ENCODE measurements at places on chromosomes 12 and 14.

- peak; percentile 75 for DNase-seq
Observed at GRCh38 chr12:113194971-113195391, 9.5 kb downstream of the RITA1 start.

- DNase-seq: peak; percentile 50
Observed at GRCh38 chr12:3107071-3107583, 29.9 kb downstream of the TSPAN9 start.

DNA sequence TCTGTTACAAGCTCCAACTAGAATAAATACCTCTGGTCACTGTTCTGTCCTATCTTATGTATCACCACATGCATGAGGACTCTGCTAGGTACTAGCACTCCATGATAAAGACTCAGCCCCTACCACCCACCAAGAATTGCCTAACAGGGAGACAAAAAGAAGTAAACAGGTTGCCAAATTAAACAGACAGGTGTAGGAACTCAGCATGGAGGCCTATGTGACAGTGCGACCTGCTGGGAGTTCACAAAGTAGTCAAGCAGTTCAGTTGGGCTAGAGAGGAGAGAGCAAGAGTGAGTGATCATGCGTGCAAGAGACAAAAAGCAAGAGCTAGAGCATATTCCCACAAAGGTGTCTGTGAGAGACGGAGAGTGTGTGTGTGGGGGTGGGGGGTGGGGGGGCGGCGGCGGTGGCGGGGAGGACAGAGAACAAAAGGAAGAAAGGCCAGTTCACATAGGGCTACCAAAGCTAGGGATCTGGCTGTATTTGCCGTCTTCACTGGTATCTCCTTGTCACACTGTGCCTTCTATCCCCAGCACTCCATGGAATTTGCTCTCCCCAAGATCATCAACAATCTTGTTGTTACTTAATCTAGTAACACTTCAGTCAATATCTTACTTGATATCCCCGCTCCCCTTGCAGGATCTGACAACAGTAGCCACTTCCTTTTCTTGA is 81.2 kb downstream of the SPPL3 start:
- no peak for DNase-seq

DNA sequence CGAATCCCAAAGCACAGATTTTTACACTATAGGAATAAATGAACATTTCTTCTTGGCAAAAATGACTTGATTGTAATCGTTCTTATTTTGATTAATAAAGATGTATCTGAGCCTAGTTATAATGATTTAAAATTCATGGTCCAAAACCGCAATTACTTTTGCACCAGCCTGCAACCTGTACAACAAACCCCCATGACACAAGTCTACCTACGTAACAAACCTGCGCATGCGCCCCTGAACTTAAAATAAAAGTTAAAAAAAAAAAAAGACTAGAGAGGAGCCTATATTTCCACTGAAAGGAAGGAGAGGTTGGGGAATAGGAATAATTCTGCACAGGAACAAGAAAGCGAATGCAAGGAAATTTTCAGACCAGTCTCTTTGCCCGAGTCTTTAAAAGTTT is 145.2 kb downstream of the SCARB1 start:
- no peak for DNase-seq

DNA sequence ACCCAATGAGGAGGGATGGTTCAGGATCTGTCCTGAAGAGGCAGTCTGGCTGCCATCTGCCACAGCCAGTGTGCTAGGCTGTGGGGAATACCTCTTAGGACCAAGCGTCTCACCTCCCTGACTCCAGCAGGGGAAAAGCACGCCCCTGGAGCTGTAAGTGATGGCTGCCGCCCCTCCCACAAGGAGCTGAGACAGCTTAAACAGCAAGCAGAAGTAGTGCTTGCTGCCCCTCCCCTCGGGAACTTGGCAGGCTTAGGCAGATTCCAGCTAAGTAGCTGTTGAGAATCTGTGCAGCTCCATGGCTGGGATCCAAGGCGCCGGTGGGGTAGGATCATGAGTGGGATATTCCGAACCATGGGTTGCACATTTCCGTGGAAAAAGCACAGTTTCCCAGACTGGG is 360.4 kb upstream of the MDGA2 start:
- DNase-seq: no peak

DNA sequence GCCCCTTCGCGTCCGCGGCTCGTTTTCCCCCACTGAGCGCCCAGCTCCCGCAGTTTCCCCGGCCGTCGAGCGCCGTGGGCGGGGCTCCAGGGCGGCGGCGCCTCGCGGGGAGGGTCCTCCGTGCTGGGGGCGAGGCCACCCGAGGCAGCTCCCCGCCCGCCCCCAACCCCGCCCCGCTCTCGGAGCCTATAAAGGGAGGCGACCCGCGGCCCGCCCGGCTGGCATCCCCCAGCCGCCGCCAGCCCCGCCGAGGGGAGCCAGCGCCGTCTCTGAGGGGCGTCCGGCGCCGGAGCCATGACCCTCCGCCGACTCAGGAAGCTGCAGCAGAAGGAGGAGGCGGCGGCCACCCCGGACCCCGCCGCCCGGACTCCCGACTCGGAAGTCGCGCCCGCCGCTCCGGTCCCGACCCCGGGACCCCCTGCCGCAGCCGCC is at the start of gene TAMALIN:
TAMALIN (plus strand) TSS at position 221 of the 432 bp plus-strand sequence; CDS start at position 295, 74 bp downstream.
- peak; percentile 59 for DNase-seq

- peak; percentile 68 for DNase-seq
Observed at GRCh38 chr14:60654334-60654821, 5.1 kb upstream of the SIX1 start.

DNA sequence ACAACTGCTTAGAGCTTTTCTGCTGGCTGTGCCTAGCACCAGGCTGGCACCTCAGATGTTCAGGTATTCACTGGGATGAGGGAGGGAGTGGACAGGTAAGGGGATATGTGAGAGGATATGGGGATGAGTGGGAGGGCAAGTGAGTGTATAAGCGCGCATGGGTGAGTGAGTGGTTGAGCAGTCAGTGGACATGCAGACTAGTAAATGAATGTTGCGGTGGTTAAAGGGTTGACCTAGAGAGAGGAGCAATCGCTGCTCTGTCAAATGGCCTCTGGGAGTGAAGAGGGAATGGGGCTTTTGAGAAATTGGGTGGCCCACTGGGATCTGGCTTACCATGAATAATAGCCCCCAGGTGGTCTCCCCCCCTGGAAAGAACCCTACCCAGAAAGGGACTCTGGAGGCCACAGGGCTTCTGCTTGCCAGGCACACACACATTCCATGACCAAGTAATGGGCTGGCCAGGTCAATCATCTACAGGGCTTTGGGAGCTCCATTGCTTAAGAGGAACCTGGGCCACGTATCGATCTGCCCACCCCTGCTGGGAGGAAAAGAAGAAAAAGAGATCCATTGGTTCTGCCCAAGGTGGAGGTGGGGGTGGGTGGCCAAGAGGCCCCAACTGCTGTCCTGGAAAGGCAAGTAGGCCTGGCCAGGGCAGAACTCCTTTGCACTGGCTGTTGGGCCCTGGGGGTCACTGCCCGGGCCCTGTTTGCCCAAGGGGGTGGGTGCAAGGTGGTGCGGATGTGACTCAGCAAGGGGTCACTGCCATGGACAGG is 30.8 kb upstream of the ZFP36L1 start:
- DNase-seq: no peak

GRCh38 chr12:46402451-46402850 is 29.9 kb upstream of the SLC38A2 start:
- DNase-seq: peak; percentile 84

DNA sequence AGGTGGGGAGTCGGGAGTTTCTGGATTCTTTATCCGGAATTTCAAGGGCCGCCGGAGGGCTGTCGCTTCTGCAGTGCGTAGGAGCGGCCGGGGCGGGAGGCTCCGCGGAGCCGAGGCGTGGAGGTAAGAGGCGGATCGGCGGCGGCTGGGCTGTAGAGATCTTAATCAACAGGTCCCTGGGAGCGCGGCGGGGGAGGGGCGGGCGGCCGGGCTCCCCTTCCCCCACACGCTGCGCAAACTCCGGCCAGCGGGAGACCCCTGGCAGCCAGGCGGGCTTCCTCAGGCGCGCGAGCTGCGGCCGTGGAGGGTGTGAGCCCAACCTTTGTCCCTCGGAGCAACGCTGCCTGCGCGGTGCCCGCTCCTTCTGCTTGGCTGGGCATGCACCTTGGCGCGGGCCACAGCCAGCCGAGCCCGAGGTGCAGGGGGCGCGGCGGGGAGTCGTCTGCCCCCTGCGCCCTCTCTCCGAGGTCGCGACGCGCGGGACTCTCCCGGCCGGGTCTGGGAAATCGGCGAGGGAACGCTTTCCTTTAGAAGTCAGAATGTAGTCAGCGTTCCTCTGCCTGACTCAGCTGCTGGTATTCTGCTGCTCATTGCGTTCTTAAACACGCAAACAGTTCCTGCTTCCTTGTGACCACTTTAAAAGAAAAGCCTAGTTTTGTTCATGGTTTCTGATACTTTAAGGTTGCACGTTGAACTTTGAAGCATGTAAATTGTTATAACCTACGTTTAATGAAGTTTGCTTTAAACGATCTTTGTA is at the start of gene PALS1:
PALS1 (plus strand) TSS at position 25 of the 757 bp plus-strand sequence. CDS start 37,736 bp downstream, outside the sequence.
- DNase-seq: peak; percentile 94

DNA sequence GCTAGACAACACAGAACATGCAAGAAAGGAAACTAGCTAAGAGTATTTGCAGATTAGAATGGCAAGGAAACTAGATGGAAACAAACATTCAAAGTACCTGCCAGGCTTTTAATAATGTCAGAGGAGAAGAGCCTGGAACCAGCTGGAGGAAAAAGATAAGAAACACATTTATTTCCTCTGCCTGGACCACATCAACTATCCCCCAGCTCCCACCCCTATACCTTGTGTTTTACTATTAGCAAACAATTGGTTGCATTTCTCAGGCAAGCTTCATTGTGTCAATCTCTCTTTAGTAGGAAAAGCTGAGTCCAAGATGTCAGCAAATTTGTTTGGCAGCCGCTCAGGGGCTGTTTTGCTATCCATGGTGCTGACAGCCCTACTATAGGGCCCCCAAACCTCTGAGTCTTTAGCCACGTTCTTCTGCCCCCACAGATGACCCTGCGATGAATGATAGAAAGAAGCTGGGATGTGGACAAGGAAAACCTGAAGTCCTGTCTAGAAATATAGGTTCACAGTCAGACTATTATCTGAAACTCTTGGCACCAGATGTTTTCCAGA is 11.6 kb upstream of the SYNDIG1L start:
- DNase-seq: peak; percentile 30

DNA sequence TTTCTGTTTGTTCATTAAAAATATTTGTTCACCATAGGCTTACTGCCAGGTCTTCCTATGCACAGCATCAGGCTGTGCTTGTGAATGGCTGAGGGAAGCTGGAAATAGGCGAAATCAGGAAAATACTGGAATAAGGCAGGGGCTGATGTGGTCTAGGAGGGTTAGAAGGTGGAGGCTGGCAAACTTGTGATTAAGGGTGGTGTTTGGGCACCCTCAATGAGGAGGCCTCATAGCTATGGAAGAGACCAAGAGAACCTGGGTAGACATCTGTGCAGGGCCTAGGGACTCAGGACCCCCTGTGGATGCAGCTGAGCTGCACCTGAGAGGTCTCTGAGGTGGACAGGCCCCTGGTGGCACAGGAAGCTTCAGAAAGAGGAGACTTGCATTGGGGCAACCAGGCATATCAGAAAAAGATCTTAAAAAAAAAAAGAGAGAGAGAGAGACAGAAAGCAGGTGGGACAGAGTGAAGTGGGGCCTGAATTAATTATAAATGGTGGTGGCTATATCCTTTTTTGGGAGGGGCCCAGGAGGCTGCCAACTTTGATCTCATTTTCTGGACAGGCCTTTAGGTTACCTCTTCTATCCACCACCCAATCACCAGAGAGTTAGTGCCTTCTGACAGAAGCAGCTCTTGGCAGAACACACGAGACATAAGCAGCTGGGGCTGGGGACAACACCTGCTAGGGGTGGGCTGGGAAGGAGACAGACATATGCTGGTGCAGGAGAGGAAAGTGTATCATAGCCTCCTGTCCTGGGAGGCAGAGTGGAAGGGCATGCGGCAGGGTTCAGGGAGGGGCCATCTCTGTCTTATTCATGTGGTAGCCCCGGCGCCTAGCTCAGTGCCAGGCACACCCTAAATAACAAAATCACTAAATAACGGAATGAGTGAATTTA is 46.7 kb upstream of the ATP23 start:
- DNase-seq: peak; percentile 29

DNA sequence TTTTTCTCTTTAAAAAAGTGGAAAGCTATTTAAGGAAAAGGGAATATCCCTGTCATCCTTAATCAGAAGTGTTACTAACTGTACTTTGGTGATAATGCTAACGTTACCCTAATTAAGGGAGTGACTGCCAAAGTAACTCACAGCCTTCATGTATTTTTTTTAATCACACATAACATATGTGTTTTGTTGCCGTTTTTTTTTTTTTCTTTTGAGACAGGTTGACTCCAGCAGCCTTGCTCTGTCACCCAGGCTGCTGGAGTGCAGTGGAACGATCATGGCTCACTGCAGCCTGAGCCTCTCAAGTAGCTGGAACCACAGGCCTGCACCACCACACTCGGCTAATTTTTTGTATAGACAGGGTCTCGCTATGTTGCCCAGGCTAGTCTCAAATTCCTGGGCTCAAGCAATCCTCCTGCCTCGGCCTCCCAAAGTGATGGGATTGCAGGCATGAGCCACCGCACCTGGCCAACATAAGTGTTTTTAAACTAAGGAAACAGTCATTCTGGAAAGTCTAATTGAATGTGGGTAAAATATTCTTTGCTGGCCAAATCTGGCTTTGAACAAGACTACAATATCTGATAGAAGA is 56.5 kb downstream of the HECTD4 start:
- no peak for DNase-seq

GRCh38 chr12:87405918-87406317 is 623.3 kb downstream of the C12orf50 start:
- no peak for DNase-seq

DNA sequence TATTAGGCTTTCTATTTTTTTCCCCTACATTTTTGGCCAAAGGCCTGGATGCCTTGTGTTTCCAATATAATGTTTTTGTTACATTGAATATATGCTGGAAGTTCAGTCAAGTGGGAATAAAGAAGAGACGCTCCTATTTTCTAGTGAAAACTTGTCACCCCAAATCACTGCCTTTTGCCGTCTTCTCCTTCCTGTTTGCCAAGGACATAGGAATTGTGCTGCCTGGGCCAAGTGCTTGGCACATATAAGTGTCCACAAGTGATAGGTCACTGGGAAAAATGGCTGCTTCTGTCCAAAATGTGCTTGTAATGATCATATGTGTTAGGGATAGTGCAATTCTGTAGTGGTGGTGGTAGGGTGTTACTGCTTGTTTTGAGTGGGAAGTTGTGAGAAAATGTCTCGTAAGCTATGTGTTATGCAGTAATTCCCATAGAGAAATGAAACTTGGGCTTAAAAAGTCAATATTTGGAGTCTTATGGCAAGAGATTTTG is 11.6 kb upstream of the KCNJ8 start:
- no peak for DNase-seq

Measured in GM23248 (cell line).